ENCODE measurements at places on chromosomes 6 and 20. TPM values are rescaled to one million over a fixed set of nuclear protein-coding genes. Genes with fewer than 3 reads are reported as not detected.

DNA sequence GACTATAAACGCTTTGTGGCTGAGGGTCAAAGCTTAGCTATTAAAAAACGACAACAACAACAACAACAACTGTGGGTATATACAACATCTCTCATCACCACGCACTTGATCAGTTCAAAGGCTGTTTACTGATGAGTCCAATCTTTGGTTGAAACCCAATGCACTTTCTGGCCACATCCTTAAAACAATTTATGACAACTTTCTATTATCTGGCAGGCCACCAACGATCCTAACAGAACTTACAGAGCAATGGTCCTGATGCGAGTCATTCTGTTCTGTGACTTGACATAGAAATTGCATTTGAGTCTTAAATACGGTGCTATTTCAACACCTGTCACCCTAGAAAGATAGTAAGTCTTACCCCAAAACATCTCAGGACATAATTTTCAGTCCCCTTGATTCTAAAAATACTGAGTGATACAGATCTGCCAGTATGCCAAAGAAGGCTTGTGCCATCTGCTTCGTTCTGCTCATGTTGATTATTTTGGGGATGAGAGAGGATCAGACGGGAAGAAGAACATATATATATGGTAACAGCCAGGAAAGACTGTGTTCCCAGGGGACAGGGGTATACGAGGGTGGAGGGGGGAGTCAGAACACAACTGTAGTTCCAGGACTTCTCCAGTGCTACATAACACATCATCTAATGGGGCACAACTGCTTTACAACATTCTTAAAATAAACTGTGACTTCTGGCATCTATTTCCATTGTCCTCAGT lies 55.8 kb downstream of the PLAGL1 start:
- DNase-seq: no peak

DNA sequence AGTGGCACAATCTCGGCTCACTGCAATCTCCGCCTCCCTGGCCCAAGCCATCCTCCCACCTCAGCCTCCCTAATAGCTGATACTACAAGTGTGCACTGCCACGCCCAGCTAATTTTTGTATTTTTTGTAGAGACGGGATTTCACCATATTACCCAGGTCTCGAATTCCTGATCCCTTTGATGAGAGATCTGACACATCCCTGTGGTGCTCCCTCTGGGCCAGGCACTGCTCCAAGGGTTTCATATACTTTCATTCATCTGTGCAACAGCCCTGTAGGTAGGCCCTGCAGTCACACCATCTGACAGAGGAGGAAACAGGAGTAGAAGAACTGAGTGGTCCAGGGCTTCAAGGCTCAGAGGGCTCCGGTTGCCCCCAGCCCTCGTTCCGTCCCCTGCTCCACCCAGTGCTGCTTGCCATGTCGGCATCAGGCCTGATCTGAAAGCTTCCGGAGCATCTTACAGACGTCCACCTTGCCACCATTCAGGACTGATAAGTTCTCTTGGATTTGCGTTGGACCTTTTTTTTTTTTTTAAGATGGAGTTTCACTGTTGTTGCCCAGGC lies 3.3 kb downstream of the ZGPAT start:
- no peak for DNase-seq

- DNase-seq: peak; percentile 52
These were observed 6.0 kb downstream of the CLPSL1 start for GRCh38 chr6:35786810-35787209.

DNA sequence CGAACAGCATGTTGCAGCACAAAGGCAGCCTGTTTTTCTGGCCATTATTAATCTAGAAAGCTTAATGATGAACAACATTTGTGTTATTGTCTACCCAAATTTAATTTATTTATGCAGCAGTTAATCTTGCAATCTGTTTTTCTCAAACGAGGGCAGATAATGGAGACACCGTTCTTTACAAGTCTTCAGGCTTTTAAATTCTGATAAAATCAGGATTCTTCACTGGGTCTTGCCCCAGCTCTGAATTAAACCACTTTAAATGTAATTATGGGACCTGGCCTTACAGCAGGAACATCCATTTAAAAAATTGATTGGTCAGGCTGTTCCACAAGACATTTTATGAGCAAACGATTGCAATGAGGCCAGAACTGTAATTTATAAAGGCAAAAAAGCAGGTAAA lies 26.5 kb upstream of the INSM1 start:
- DNase-seq: no peak

- no peak for DNase-seq
These were observed 226.9 kb downstream of the BCKDHB start for GRCh38 chr6:80333342-80333741.

- no peak for DNase-seq
These were observed 281.2 kb upstream of the JARID2 start for GRCh38 chr6:14964556-14965270.

- no peak for DNase-seq
These were observed 114.7 kb downstream of the ANKRD60 start for GRCh38 chr20:58113716-58114115.

GRCh38 chr6:36888654-36889481 lies 3.1 kb downstream of the C6orf89 start:
- no peak for DNase-seq

GRCh38 chr6:33198853-33199436 lies 1.5 kb downstream of the RXRB start:
- DNase-seq: no peak

- DNase-seq: no peak
These were observed 23.7 kb upstream of the ID1 start for GRCh38 chr20:31581391-31581790.

GRCh38 chr6:135087803-135088202 lies 33.2 kb upstream of the HBS1L start:
- DNase-seq: peak; percentile 38

DNA sequence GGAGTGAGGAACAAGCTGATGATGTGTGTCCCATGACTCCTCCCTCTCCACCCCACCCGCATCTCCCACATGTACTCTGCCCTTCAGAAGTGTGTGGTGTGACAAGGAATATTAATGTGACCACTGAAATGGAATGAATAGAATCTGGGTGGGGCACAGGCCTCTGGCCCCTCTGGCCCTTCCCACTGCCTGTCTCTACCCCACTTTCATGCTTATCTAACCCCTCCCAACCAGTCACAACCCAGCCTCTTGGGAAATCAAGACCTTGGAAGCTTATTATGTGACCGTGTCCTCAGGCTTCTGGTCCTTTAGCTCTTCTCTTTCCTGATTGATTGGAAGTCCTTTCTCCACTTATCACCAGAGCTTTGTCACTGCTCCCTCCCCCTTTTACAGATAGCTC lies 312.2 kb upstream of the SOX4 start:
- DNase-seq: no peak

TMEM151B gene
- total RNA-seq: 0.66 TPM

TCF21 gene
- 1.3 TPM for total RNA-seq

Data from body of pancreas (tissue), 4 donors.